ENCODE measurements at places on chromosomes 3 and 15.

- DNase-seq: peak; percentile 9
These were observed 2.8 kb downstream of the FURIN start for GRCh38 chr15:90871139-90871715.

GRCh38 chr15:48358229-48359152, 27.3 kb downstream of the DUT start:
- no peak for DNase-seq

DNA sequence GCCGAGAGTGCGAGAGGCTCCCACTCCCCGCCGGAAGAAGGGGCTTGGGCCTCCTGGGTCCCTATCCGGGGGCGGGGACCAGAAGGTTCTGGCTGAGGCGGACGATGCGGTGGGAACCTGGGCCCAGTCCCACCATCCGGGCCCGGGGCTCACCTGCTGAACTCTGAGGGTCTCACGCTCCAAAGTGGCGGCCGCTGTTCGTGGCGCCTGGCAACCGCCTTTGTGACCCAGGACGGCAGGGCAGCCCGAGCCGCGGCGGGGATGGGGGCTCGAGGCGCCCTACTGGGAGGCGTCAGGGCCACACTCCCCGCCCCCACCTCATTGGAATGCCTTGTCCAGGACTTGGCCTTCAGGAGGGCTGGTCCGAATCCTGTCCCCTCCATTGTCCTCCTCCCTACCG, at the start of gene FANCD2OS:
FANCD2OS (minus strand) TSS at position 165 of the 400 bp plus-strand sequence. CDS start 3,481 bp downstream, outside the sequence.
- no peak for DNase-seq

DNA sequence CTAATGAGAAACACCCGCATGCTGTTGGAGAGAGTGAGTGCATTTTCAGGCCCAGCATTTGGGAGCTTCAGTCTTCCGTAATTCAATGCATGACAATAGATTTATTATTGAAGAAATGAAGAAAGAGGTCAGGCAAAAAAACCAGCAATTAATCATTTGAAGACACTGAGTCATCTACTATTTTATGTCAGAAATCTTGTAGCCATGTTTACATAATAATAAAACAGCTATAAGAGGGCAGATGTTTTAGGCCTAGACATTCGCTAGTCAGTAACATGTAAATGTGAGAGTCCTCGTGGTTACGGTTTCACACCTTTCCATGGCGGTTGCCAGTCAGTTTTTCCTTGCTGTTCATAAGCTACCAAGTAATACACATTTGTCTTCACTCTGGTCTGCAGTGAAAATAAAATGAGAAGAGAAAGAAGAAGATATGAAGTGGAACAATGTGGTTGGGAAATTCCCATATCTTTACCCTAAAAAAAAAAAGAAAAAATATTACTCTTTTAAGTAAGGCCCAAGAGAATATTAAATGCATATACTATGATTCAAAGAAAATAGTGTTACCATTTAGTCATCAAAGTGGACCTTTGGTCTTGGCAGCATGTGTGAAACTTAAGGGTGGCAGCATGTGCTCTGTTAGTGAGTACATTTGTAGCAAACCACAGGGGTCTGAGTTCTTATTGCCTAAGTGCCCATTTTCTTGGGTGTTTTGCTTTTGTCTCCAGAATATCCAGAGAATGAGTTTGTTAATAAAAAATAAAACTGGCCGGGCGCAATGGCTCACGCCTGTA, 140.5 kb upstream of the TBL1XR1 start:
- DNase-seq: peak; percentile 89

DNA sequence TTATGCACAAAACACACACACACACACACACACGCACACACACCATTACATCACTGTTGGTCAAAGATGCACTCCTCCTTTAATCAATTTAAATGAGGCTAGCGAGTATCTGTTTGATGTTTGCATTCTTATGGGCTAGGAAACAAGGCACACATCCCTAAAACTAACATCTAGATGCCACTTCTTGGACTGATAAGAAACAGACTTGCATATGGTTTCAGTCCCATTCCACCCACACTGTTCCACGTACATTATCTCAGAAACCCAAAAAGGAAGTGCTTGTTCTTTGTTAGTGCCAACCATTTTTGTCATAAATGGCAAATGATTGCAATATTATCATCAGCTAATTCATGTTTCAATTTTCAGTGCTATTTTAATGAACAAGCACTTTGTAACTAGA, 69.5 kb downstream of the CCR1 start:
- DNase-seq: no peak

DNA sequence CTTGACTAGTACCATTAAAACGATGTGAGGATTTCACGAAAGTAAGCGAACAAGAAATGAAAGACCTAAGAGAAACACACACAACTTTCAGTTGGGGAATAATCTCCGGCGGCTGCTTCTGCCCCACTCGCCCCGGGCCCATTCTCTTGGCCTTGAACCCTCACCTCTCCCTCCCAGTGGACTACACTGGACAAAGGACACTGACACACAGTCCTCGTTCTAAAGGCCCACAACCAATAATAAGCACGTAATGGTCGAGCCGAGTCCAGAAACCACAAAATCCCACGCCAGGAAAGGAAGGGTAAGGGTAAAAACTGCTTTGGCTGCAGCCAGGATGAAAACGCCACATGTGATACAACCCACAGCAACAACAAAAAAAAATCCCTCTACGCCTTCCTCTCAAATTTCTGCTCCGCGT, 469 bp downstream of the ZNF770 start:
- DNase-seq: no peak
